AG04450 (cell line): ENCODE measurements at places on chromosomes 1 and 21.

DNA sequence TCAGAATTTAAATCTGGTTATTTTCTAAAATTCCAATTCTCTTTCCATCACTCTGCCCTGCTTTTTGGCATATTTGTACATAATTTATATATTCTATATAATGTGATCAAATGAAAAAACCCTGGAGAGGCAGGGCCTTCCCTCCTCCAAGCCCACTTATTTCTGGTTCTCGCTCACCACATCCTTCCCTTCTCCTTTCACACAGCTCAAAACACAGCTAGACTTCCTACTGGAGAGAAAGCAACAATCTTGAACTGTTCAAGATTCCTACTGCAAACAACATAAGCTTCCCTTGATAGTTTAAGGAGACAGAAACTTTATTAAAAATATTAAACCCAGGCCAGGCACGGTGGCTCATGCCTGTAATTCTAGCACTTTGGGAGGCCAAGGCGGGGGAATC, 7.6 kb upstream of the AIM2 start:
- no peak for DNase-seq

- no peak for DNase-seq
Observed at GRCh38 chr1:78047631-78048030, 1.9 kb downstream of the GIPC2 start.

- no peak for DNase-seq
Observed at GRCh38 chr1:74010206-74010605, 187.8 kb downstream of the LRRIQ3 start.

GRCh38 chr1:25503551-25504426, 39.6 kb upstream of the LDLRAP1 start:
- no peak for DNase-seq

GRCh38 chr21:18646116-18646515, 242.5 kb upstream of the TMPRSS15 start:
- no peak for DNase-seq
